Activated B cell treated with CpG ODN at 0.5 μM for 24 hours (primary cell): ENCODE measurements at places on chromosomes 5 and 9. TPM values are rescaled to one million over a fixed set of nuclear protein-coding genes. Genes with fewer than 3 reads are reported as not detected.

Gene AJM1
- total RNA-seq, result 1.0 and 1.6 TPM in 2 replicates

Gene FOXD4L5
- 0.49 and 0.75 TPM in 2 replicates for total RNA-seq

Gene IRX2
- total RNA-seq, result not detected in 2 replicates

Gene SPATA31E1
- total RNA-seq, result not detected in 2 replicates

Gene SLC22A4
- total RNA-seq, result not detected in 2 replicates

Gene MAT2B
- total RNA-seq, result 74.7 and 76.4 TPM in 2 replicates

DNA sequence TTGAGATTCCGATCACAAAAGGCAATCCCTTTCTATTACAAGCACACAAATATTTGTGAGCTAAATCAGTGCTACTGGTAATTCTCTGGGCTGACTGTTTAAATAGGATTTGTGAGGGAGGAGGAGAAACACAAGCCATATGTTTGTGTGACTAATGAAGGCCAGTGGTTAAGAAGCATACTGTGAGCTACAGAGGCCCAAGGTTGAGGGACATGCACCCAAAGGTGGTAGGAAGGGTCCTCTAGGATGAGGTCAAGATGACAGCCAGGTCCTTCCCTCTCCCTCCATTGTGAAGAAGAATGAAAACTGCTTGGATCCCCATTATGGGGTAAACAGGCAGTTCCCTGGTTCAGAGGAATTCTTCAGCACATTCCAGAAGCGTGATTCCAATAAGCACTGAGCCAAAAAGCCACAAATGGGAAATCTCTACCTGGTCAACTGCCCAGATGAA is 83.9 kb downstream of the SPOCK1 start:
- no peak for DNase-seq

GRCh38 chr5:127092690-127093089 is 19.4 kb upstream of the C5orf63 start:
- no peak for DNase-seq

- DNase-seq, result no peak
Measured at GRCh38 chr5:173333925-173334661, 5.9 kb upstream of the STC2 start.

GRCh38 chr9:3898461-3899218 is 372.8 kb upstream of the RFX3 start:
- DNase-seq, result no peak

GRCh38 chr9:2012347-2012746 is 2.8 kb upstream of the SMARCA2 start:
- DNase-seq, result no peak

- no peak for DNase-seq
Measured at GRCh38 chr9:2059274-2059929, 44.3 kb downstream of the SMARCA2 start.

- DNase-seq, result no peak
Measured at GRCh38 chr5:163505049-163505367, 411 bp upstream of the MAT2B start.

DNA sequence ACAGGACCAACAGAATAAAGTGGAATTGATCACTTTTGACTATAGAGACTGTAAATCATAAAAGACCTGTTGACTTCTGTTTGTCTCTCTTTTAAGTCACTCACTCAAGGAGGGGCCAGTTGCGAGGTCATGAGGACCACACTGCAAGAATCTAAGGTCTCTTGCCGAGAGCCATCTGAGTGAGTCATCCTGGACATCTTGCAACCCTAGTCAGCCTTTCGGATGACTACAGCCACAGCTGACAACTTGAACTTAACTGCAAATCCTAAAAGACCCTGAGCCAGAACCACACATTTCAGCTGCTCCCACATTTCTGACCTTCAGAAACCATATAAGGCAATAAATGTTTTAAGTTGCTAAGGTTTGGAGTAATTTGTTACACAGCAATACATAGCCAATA is 129.7 kb upstream of the RAD23B start:
- DNase-seq, result no peak

GRCh38 chr9:88544245-88544644 is 9.3 kb downstream of the NXNL2 start:
- no peak for DNase-seq

DNA sequence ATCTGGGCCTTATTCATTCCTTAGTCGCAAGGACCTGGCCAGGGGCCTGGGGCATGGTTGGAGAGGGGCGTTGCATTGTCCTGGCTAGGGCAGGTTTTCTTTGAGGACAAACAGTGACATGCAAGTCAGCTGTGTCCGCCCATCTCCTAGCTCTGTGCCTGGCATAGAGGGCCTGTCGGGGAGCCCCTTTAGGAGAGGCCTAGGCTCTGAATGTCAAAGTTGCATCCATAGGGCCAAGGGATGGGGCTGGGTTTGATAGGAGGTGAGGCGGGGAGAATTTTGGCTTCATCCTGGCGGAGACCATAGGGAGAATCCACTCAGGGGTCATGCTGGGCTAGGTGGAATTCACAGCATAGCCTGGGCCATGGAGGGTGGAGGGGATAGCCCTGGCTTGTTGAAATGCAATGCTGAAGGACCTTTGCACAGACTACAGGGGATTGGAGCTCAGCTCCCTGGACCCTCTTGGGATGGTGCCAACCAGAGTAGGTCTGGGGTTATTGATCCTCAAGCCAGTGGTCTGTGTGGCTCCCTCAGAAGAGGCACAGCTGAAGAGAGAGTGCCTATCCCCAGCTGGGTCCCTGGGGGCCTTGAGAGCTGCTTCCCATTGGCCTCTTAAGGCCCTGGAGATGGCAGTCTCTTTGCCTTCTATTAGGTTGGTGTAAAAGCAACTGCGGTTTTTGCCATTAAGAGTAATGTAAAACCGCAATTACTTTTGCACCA is 104.0 kb downstream of the RGS3 start:
- no peak for DNase-seq

- DNase-seq, result peak; percentile 55
Measured at GRCh38 chr9:33166231-33167083, 679 bp downstream of the B4GALT1 start.

DNA sequence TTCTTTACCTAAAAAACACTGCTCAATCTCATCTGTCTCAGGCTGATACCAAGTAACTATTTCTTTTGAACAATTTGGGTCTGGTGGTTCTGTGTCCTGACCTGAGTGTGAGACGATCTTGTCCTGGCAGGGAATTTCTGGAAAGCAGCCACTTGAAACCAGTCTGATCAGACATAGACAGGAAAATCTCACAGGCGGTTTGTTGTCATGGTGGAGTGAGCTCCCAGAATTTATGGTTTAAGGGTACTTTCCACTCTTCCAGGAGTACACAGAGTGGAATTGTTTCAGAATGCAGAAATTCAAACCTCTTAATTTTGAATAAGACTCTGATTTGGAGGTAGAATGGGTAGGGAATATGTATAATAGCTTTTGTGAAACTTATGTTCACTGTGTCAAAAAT is 268.2 kb downstream of the ISL1 start:
- no peak for DNase-seq

GRCh38 chr9:34591248-34591916 is 1.9 kb upstream of the CNTFR start:
- DNase-seq, result peak; percentile 82

- no peak for DNase-seq
Measured at GRCh38 chr9:14231196-14231990, 82.5 kb downstream of the NFIB start.

DNA sequence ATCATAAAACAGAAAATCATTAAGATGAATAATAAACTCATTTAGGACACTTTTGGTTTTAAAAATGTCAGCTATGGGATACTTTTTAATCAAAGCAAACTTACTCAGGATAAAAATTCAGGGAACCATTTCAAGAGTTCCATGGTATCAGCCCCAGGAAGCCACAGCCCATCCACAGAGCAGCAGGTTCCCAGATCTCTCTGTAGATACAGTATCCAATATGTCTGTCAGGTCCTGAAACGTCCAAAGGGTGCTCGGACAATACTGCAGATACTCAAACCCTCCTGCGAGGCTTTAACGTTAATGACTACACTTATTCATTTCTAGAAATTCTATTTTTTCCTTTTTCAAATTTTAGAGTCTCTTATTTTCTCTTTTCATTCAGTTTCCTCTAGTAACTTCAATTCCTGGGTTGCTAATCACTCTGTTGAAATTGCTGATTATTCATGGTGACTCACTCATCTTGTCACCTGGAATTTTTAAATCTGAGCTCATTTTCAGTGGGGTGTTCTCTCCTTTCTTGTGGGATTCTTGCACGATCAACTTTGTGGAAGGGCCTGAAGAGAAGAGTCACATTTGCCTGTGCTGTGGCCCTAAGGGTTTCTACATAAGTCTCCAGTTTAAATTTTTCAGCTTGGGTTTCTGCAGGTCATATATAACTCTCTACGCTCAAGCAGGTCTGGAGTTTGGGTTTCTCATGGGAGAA is 435.8 kb downstream of the CTNND2 start:
- no peak for DNase-seq

GRCh38 chr5:80995908-80996307 is 35.7 kb downstream of the RASGRF2 start:
- DNase-seq, result no peak

DNA sequence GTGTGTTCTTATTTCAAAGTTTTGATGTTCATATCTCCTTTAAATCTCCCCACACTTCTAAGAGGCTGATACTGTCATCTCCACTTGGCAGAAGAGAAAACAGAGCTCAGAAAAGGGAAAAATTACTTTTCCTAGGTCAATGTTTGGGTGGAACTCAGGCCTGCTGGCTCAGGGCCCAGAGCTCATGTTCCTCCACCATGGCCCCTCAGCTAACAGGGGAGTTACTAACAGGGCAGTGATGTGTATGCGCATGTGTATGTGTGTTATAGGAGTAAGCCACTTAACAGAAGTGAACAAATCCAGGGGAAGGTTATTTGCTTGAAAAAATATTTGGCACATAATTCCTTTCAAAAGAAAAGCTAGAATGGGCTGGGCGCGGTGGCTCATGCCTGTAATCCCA is 2.5 kb downstream of the C1QTNF2 start:
- DNase-seq, result no peak

DNA sequence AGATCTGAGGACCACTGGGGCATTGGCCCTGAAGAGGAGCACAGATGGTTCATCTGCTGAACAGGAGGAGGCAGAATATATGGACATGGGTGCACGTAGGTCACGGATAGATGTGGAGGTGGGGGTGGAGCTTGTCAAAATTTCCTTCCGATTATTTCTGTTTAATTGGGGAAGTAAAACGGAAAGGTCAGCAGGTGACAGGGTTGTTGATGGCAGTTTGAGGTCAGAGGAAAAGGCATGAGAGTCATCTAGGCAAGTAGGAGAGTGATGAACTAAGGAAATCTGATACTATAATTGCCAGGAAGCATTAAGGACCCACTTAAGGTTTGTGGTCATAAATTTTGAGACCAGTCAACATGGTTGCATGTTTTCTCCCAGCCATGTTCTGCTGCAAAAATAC is 8.4 kb upstream of the FAM81B start:
- no peak for DNase-seq

DNA sequence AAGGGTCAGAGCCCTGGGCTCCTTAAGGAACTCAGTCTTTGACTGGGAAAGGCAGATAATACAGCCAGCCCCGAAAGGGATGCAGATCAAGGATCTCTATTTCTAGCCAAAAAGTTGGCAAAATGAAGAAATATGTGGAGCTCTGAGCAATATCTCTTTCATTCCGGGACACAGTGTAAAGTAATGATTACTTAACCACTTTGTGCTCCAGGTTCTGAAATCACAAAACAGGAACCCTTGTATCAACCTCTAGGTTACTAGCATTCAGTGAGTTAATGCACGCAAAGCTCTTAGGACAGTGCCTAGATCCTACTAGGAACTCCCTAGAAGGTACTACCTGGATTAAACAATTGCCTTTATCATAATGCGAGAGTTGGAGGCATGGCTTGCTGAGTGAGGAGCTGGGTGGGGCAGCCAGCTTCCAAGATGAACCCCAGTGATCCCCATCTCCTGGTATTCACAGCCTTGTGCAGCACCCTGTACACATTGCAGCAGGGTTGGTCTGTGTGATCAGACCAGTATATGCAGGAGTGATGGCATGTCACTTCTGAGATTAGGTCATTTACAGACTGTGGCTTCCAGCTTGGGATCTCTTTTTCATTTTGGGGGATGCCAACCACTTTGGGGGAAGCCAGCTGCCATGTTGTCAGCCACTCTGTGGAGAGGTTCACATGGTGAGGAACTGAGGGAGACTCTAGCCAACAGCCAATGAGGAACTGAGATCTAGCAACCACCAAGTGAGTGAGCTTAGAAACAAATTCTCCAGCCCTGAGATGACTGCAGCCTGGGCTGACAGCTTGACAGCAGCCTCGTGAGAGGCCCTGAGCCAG is 103.1 kb upstream of the SLC44A1 start:
- no peak for DNase-seq

- no peak for DNase-seq
Measured at GRCh38 chr5:179241175-179241574, 104.1 kb downstream of the ADAMTS2 start.

DNA sequence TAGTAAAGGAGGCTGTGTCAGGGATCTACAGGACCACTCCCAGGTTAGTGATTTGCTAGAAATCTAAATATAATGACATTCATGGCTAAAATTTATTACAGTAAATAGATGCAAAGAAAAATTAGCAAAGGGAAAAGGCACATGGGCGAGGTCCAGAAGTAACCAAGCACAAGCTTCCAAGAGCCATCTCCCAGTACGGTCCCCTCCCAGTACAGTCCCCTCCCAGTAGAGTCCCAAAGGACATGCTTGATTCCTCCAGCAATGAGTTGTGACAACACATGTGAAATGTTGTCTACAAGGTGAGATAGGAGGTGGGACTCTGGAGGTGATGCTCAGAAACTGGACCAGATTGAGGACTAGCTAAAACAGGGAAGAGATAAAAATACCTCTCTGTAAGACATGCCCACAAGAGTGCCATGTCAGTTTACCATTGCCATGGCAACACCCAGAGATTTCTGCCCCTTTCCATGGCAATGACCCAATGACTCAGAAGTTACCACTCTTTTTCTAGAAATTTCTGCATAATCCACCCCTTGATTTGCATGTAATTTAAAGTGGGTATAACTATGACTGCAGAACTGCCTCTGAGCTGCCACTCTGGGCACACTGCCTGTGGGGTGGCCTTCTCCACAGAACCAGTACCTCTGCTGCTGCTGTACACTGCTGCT is 27.9 kb upstream of the CEMIP2 start:
- DNase-seq, result no peak

GRCh38 chr5:90398726-90399125 is 10.8 kb downstream of the CETN3 start:
- no peak for DNase-seq

GRCh38 chr5:56233230-56233629 is at the start of gene ANKRD55:
Gene ANKRD55, minus strand, starts transcription at chr5:56233330. Its CDS starts 417 bp downstream, at chr5:56232913.
- no peak for DNase-seq
